ENCODE measurements at places on chromosomes 13 and 19. TPM values are rescaled to one million over a fixed set of nuclear protein-coding genes. Genes with fewer than 3 reads are reported as not detected.

DNA sequence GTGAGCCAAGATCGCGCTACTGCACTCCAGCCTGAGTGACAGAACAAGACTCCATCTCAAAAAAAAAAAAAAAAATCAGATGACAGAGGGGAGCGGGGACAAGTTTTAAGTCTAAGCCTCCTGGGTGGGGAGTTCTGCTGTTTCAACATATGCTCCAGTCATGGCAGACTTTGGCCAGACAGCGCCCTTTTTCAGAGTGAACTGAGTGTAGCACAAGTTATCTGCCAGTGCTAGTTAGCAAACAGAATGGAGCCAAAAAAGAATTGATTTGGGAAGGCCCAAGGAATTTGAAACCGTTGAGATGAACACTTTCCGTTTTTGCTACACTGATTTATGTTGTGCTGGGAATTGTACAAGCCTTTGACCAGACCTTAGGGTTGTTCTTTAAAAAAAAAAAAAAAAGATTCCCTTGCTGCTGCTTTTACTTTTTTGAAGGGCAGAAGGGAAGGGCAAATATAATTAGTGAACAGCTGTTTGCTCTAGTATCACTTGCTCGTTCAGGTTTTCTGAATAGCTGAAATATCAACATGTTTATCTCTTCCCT lies 5.7 kb downstream of the ACTN4 start:
- DNase-seq, result no peak

DNA sequence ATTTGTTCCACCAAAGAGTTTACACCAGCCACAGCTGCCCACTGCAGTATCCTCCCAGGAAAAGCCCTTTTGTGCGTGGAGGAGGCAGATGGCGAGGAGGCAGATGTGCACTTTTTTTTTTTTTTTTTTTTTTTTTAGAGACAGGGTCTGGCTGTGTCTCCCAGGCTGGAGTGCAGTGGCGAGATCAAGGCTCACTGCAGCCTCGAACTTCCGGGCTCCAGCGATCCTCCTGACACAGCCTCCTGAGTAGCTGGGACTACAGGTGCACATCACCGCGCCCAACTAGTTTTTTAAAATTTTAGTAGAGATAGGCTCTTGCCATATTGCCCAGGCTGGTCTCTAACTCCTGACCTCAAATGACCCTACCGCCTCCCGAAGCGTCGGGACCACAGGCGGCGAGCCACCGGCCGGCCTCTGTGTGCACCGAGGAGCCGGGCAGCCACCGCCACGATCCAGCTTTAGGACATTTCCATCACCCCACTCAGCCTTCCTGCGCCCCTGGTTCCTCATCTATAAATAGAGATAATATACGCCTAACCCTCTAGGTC lies 563 bp upstream of the PDCD5 start:
- DNase-seq, result no peak

DNA sequence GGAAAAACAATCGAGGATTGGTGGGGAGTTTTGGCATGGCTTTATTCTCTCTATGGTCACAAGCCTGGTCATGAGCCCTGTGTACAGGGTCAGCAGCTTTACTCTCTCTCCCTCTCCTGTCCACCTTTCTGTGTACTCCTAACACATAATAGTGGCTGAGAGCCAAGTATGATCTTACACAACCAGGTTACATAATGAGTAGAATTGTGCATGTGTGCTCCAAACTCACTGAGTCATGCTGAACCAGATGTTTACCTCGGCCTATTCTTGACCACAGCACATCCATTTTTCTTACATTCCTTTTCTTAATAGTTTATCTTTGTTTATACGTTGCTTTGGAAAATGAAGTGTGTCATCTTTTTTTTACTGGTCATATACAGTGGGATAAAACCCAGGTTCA lies 53.1 kb downstream of the ZNF254 start:
- no peak for DNase-seq

DNA sequence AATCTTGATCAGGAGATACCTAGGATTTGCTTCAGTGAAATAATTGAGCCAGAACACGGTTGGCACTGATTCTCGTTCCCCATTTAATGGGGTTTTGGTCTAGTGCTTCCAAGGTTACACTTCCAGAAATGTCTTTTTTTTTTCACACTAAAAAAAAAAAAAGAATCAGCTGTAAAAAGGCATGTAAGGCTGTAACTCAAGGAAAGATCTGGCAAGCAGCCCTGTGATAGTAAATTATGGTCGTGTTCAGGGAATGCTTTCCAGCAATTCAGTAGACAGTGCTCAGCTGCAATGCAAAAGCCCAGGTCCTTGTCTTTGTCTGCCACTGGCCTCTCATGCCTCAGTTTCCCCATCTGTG lies 27.2 kb upstream of the NDUFS7 start:
- DNase-seq, result no peak

GRCh38 chr13:33583398-33583797 lies 234.6 kb upstream of the RFC3 start:
- no peak for DNase-seq

- no peak for DNase-seq
These were observed 117.9 kb downstream of the RBM26 start for GRCh38 chr13:79287939-79288795.

- no peak for DNase-seq
These were observed 1.7 kb downstream of the ANO8 start for GRCh38 chr19:17332677-17333581.

- DNase-seq, result no peak
These were observed 126.6 kb upstream of the UFM1 start for GRCh38 chr13:38223089-38223488.

GRCh38 chr19:44848036-44848811 lies 2.1 kb downstream of the NECTIN2 start:
- no peak for DNase-seq

DNA sequence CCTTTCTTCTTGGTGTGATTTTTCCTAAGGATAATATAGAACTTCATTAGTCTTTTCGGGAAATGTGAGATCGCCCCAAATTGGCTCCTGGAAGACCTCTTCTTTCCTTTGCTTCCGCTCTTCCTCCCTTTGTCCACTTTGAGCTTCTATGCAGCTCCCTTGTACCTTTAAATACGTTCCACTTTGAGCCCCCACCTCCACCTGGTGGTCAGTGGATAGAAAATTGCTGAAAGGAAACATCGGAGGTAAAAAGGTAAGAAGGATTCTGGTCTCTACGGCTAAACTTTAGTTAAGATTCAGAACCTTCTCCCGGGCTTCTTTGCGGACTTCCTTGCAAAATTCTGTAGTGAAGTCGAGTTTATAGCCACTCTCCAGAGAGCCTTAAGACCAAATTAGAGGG lies 55.0 kb upstream of the TM9SF2 start:
- DNase-seq, result no peak

DNA sequence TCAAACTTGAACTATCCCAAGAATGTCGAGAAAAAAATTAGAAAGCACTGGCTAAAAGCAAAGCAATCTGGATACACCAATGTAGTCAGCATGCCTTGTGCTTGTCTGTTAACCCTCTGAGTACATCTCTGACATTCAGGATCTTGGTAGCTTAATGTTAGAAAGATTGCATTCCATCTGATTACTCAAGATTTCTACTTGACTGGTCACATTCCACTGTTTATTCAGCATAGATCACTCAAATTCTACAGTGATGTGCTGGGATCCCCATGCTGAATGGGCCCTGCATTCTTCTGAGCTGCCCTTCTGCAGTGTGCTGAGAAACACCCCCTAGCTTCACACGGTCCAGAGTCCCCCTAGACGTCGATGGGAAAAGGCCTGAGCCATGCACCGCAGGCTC lies 295.4 kb upstream of the MAB21L1 start:
- no peak for DNase-seq

DNA sequence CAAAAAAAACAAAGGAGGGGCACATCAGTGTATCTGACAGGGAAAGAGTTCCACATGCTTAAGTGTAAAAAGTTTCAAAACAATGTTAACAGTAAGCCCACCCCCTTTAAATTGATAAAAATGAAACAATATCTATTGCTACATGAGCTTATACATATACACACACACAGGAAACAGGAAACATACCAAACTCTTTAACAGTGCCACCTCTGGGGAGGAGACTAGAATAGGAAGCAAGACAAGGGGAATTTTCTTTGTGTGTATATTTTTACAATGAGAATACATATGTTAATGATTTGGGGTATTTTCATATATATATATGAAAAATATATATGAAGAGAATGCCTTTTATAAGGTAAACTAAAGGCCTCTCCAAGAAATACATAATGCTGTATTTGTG lies 44.7 kb downstream of the TPT1 start:
- no peak for DNase-seq

DNA sequence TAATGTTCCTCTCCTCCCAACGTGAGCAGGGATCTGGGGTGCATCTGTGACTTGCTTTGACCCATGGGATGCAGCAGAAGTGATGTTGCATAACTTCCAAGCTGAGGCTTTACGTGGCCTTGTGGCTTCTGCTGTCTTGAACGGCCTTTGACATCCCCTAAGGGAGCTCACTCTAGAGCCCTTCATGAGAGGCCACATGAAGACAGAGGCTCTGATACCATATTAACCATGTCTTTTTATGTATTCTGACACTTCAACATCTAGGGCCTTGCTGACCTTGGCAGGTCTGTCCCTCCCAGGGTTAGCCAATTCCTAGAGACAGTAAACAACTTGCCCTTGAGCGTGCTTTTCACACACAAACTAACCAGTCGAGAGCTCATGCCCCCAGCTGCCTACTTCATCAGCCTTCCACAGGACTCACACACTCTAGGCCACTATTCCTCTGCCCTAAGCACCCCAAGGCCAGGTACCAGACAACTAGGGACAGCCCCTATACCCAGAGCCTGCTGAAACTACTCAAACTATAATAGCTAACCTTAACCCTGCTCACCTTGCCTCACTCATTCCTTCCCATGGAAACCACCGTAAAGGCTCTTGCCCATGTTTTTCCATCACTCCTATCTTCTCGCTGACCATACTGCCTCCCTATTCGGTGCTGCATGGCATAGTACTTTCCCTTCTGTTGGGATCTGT lies 45.4 kb downstream of the CCDC70 start:
- DNase-seq, result no peak

DNA sequence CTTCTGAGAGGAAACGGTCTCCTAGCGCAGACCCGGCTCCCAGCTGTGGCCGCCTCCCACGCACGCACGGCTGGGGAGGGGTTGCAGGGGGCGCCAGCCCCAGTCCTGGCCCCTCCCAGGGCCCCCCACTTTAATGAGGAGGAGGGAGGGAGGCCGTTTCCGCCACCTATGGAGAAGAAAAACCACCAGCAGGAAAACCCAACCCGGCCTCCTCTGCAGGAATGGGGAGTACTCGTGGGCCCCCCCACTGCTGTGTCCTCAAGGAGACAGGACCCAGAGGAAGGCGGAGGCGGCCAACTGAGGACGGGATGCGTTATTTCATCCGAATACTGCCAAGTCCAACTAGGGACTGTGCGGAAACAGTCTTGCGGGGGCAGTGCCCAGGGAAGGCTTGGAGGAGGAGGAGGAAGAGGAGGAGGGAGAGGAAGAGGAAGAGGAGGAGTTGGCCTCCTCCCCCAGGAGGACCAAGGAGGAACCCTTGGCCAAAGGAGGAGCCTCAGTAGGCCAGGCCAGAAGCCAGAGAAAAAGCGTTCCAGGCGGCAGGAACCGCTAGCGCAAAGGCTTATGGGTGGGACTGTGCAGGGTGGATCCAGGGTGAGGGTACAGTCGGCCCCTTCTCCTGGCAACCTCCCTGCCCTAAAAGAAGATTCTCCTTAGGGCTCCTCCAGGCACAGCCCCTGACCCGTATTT lies 3.9 kb upstream of the SSBP4 start:
- peak; percentile 83 for DNase-seq

The ZIC5 gene
- total RNA-seq, result not detected

The C13orf46 gene
- 21.2 TPM for total RNA-seq

The SPRED3 gene
- 1.6 TPM for total RNA-seq
